ENCODE measurements at places on chromosomes 6 and 20.
A peak's percentile ranks its signal among the peaks of the same experiment; 100 is the strongest.

- DNase-seq, result peak; percentile 85
These were observed 46.4 kb upstream of the NT5E start for GRCh38 chr6:85403331-85404015.

- no peak for DNase-seq
These were observed 13.0 kb downstream of the PXDC1 start for GRCh38 chr6:3738381-3739131.

GRCh38 chr20:56989516-56989915, 276.9 kb downstream of the BMP7 start:
- no peak for DNase-seq

DNA sequence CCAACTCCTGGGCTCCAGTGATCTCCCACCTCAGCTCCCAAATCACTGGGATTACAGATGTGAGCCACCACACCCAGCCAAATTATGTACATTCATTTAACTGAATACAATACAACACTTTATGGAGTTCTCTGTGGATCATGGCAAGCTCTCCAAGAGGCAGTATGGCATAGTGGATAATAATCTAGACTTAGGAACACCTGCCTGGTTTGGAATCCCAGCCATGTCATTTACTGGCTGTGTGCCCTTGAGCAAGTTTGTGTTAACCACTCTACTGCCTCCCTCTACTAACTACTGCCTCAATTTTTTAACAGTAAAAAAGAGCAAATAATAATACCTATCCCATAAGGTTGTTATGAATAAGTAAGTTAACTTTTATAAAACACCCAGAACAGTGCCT, 1.9 kb upstream of the ETV7 start:
- DNase-seq, result no peak

GRCh38 chr20:5735845-5736510, 14.2 kb upstream of the SHLD1 start:
- no peak for DNase-seq

DNA sequence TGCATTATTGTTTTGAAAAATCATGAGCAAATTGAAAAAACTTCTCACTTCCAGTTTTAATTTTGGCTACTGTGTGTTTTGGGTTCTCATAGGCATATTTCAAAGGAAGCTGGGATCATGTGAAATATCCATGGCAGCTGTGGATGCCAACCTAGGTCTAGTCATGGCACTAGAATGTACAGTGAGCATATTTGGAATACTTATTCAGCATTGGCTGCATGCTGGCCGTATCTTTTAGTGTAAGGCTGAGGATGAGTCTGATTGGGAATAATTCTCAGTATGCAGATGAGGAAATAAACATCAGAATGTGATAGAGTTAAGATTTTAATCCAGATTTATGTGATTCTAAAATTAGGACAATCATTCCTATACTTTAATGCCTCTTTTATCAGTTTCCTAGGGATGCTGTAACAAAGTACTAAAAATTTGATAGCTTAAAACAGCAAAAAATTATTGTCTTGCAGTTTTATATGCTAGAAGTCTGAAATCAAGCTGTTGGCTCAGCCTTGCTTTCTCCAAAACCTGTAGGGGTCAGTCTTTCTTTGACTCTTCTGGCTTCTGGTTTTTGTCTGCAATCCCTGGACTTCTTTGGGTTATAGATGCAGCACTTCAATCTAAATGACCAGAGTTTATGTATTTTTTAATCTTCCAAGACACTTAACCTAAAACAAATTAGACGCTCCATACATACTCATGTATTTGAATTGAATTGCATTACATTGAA, 37.7 kb upstream of the DEFB112 start:
- DNase-seq, result peak; percentile 45

GRCh38 chr20:16205507-16205906, 367.7 kb downstream of the KIF16B start:
- no peak for DNase-seq

DNA sequence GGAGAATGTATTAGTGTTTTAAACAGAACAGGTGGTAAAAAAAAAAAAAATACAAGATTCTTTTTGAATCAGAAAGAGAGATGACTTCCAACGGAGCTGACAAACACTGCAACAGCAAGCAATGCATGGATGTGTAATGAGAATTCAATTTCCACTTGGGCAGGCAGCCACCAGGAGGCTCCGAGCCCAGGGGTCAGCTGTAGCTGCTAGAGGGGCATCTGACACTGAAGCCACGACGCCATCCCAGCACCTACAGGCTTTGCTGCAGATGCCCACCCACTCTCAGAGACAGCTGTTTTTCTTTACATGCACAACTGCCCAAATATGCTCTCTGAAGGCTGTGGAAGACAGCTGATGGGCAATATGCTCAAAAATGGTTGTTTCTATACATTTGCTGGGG, 75.4 kb downstream of the ELOVL5 start:
- no peak for DNase-seq

DNA sequence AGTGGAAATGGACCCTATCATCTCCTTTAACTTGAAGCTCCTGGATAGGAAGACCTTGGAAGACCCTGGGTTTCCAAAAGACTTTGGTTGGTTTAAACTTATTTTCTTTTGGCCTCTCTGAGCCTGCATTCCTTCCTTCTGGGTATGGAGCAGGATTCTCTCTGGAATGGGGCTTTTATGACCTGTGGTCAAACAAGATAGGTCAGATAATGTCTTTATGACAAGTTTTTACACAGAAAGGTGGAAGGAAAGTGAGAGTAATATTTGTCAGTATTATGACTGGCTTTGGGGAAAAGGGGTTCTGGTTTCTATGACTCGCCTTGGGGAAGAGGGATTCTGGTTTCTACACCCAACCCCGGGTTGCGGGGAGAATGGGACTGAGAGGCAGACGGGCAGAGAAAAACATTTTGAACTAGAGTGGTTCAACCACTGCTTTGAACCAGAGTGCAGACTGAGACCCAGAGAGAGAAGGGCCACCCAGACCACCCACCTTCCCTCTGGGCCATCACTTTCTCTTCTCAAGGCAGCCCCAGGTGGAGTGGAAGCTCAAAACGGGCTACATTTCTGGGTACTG, 37.6 kb upstream of the KCNK5 start:
- no peak for DNase-seq

DNA sequence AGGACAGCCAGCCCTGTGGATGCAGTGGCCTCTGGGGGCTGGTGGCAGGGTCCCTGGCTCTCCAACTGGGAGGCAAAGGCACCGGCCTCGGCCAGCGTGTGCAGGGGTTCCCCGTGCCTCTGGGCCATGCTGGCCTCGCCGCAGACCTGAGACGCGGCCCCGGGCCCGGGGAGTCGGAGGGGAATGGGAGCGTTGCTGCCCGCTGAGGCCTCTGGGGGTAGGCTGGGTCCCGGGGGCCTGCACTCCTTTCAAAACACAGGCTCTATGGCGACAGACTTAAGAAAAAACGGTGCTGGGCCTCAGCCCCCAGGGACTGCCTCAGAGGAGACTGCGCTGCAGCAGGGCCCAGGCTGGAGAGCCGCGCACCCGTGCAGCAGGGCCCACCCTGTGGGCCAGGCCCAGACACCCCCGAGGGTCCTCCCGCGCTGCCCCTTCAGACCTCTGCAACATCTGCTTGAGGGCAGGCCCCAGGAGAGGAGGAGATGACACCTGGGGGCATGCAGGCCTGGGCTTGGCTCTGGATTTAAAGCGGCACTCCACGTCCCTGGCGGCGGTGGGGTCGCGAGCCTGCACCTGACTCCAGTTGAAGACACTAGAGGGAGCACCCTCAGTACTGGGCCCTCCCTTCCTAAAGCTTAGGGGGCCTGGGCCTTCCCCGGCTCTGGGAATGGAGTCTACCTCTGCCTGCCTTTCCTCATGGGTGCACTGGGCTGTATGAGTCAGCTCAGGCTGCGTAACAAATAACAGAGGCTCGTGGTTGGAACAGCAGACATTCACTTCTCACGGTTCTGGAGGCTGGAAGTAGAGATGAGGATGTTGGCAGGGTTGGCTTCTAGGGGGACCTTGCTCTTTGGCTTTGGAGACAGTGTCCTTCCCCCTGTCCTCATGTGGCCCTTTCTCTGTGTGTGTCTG, 117.4 kb upstream of the RPS6KA2 start:
- no peak for DNase-seq

GRCh38 chr6:1481286-1481685, 91.9 kb downstream of the FOXF2 start:
- peak; percentile 34 for DNase-seq

DNA sequence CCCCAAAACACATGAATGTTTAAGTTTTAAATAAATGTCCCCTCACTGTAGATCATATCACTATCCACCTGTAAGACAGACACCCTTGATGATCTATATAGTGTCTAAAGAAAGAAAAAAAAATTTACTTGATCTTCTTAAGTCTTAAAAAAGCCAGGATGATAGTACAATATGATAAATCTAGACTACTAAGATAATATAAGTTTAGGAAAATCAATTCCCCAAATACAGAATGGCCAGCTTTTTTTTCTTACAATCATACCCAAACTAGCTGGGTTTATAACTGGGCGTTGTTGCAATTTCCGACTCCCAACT, 14.4 kb downstream of the ZNF217 start:
- no peak for DNase-seq

DNA sequence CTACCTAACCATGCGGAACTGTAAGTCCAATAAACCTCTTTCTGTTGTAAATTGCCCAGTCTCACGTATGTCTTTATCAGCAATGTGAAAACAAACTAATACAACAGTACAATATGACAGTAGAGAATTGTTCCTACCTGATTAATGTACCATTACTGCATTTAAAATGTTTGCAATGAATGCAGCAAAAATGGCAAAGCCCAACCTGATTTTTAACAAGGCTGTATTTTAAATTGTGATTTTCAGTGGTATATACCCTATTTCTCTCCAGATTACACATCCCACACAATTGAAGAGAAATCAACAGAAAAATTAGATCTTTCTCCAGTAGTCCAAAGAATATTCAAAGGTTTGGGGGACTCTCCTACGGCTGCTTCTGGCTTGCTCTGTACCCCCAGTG, 3.3 kb upstream of the PCSK2 start:
- no peak for DNase-seq

- no peak for DNase-seq
These were observed 42.2 kb upstream of the TPD52L1 start for GRCh38 chr6:125111219-125111983.

DNA sequence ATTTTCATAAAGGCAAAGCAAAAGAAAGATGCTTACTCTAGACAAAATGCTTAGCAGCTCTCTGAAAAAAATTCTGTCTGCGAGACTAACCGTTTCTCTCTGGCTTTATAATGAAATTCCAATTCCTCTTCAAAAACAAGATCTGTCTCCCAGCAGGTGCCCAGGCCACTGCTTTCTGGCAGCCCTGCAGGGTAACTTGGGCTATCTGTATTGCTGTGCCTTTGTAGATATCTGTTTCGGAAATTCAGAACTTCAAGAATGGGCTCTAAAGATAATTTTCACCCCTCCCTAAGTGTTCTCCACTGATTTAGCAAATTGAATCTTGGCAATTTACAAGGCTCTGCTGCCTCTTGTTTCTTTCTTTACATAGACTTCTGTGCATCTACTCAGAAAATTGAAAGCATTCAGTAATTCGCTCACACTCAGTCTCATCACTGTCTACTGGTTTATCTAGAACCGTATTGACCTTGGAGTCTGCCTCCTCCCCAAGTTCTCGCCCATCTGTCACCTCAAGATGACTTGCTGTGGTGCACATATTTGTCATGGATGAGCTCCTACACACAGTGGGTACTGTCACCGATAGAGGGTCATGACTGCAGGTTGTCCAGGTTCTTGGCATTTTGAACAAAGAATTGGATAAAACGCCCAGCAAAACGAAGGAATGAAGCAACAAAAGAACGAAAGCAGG, 26.4 kb upstream of the FABP7 start:
- DNase-seq, result no peak

DNA sequence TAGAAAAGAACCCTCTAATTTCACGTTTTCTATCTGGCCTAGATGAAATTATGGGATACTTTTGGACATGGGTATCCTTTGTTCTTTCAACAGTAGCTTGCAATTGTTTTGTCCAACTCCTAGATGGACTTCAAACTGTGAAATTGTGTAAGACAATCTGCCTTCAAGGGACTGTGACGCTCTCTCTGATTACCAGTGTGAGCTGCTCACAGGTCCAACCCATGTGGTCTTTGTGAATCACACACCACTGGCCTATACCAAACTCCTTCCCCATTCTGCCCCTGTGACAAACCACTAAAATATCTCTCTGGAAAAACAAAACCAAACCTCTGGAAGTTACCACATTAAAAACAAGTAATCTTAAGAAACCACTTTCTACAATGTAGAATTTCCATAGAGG, 59.5 kb downstream of the NINL start:
- DNase-seq, result peak; percentile 94

DNA sequence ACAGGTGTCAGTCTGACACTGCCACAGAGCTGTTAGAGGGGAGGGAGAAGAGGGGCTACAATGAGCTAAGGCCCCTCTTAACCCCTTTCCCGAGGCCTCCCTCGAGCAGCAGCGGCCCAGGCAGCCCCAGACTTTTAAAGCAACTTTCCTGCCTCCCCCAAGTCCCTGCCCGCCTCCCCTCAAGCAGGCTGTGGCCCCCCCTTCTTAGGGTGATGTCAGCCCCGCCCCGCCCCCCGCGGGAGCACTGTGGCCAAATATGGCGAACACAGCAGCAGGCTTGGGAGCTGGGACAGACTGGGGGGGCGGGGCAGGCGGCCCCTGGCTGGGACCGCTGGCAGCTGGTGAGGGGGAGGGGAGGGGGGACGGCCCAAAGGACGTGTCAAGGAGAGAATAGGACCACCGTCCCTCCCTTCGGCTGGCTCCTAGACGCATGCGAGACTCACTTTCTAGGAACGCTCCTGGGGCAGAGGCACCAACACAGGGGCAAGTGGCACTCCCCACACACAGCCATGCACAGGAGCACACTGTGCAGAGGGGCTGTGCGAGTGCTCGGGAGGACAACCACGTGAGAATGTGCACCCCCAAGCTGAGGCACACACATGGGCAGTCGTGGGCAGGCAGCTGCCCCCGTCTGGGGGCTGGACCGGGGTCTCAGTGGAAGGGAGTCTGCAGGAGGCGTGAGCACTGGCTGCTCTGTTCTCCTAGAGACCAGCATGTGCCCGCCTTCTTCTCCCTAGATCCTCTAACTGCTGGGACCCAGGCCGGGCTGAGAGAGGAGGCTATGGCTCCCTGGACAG, 6.7 kb downstream of the TEAD3 start:
- DNase-seq, result no peak

DNA sequence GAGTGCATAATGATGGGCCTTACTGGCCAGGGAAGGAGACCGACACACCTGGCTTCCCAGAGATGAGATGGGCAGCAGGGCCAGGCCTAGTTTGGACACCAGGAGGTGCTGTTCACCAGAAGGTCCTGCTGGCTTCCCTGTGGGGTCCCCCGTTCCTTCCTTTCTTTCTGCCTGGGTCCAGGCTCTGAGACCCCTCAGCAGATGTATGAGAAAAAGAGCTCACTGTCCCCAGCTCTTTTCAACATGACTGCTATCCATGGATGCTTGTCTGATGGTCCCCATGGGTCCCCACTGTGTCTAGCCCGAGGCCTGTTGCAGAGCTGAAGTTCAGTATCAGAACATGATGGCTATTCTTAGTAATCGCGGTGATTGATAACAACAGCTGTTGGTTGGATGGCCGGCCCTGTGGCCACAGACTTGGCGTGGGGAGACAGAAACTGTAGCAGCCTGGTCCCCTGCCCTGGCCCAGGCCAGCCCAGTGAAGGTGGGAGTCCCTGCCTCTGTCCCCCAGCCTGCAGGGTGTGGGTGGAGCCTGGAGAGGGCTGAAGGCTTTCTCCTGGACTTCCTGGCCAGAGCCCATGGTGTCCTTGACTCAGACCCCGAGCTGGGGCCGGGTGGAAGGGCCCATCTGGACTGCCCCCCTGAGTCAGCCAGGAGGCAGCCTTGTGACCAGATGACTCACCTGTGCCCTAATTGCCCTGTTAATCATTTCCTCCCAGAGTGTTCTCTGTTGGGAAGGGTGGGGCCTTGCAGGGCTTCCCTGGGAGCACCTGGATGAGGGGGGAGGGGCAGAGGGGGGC, 9.9 kb upstream of the BAK1 start:
- no peak for DNase-seq
